ENCODE measurements at places on chromosomes 16 and 17. TPM values are rescaled to one million over a fixed set of nuclear protein-coding genes. Genes with fewer than 3 reads are reported as not detected.

The ZNF469 gene
- 0.20 TPM for total RNA-seq

DNA sequence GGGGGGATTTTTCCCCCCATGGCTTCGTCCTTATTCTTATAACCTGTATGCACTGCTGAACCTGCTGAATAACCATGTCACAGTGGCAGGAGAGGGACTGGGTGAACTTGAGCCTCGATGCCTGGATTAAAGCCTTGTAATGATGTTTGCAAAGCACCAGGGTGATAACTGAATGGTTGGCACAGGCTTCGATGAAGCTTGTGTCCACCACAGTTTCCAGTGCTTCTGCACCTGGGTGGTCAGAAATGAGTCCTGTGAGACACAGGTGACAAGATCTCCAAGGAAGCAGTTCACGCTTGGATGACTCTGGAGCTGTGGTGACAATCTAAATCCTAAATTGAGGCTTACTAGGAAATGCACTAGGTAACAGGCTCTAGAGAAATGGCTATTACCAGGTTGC is 729.3 kb downstream of the MAF start:
- DNase-seq = no peak
- no peaks in the 10 kb centered on the region for H3K36me3 ChIP-seq
- H3K4me1 ChIP-seq = no peaks in the 10 kb centered on the region
- no peak overlapping the region for H3K27ac ChIP-seq
- no peaks in the 10 kb centered on the region for H3K27me3 ChIP-seq

GRCh38 chr17:55281649-55282378 is 17.1 kb downstream of the HLF start:
- DNase-seq = no peak
- H3K4me3 ChIP-seq = no peak overlapping the region
- no peak overlapping the region for H3K27ac ChIP-seq
- H3K27me3 ChIP-seq = peaks cover 4% of the 10 kb centered on the region
- no peaks in the 10 kb centered on the region for H3K36me3 ChIP-seq

- no peak for DNase-seq
- H3K27me3 ChIP-seq = peaks cover 11% of the 10 kb centered on the region
- H3K36me3 ChIP-seq = no peaks in the 10 kb centered on the region
- H3K27ac ChIP-seq = no peak overlapping the region
Measured at GRCh38 chr16:23225634-23226033, 43.1 kb downstream of the SCNN1G start.
